ENCODE measurements at places on chromosomes 11 and 22.

- no peak for DNase-seq
These were observed 53.3 kb upstream of the CD5 start for GRCh38 chr11:61049063-61049377.

DNA sequence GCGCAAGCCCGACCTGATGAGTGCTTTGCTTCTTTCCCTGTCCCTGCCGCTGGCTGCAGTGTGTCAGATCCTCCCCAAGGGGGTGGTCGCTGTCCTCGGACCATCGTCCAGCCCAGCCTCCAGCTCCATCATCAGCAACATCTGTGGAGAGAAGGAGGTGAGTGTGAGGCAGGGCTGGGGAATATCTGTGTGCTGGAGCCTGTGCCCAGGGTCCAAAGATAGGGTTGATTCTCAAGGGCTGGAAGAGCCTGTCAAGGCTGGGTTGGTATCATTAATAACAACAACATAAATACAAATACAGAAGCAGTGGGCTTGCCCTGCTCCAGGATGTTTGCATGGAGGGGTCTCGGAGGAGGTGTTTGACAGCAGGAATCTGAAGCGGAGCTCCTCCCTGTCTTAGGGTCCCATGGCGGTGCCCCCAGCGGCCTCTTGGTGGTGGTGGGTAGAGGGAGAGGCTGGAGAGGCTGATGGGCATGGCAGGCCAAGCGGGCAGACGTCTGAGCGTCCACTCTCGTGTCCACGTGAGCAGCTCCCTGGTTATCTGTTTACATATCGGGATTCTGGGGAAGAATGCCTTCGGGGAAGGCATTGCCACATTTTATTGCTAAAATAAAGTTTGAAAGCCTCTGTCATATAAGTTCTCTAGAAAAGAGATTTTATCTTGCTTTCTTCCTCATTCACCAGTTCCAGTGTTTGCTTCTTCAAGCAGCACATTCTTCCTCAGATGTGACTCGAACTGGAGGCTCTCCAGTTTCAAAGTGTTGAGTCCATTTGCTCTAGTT is 208.4 kb upstream of the TBCEL start:
- no peak for DNase-seq

GRCh38 chr11:58525037-58525614 is 17.2 kb upstream of the OR5B21 start:
- no peak for DNase-seq

DNA sequence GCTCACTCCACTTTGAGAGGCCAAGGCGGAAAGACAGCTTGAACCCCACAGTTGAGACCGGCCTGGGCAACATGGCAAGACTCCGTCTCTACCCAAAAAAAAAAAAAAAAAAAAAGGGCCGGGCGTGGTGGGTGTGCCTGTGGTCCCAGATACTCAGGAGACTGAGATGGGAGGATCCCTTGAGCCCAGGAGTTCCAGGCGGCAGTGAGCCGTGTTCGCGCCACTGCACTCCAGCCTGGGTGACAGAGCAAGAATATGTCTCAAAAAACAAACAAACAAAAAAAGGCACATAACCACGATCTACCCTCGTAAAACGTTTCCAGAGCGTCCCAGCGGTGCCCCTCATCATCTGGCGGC is 861 bp upstream of the RAD9A start:
- DNase-seq = no peak

- no peak for DNase-seq
These were observed 125.0 kb downstream of the MAML2 start for GRCh38 chr11:96218006-96218405.

DNA sequence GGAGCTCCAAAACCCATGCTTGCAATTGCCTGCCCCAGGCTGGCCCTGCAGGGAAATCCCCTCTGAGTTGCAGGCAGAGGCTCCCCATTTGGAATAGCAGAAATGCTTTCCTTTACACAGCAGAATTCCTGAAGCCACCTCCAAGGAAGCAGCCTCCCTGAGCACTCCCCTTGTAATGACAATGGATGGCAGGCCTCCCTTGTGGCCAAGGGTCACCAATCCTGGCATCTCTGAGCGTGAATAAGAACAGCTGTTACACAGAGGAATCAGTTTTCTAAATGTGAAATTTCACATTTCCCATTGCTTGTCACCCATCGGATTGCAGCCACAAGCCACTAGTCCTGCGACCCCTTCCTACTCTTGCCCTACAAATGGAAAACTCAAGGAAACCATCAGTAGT is 107.6 kb downstream of the GALNT18 start:
- no peak for DNase-seq

GRCh38 chr11:10301656-10302358 is 3.1 kb upstream of the ADM start:
- no peak for DNase-seq
